ENCODE measurements at places on chromosomes 3 and 15. TPM values are rescaled to one million over a fixed set of nuclear protein-coding genes. Genes with fewer than 3 reads are reported as not detected.

- peaks cover 30% of the 10 kb centered on the region for H3K4me1 ChIP-seq
- H3K36me3 ChIP-seq = no peaks in the 10 kb centered on the region
- H3K27ac ChIP-seq = no peak overlapping the region
- no peak overlapping the region for H3K4me3 ChIP-seq
- H3K27me3 ChIP-seq = no peaks in the 10 kb centered on the region
- DNase-seq = no peak
Observed at GRCh38 chr15:74370471-74370870, 3.0 kb upstream of the CYP11A1 start.

- H3K4me1 ChIP-seq = peaks cover 22% of the 10 kb centered on the region
- H3K27ac ChIP-seq = peak overlapping the region; percentile 79
- peak; percentile 92 for DNase-seq
- H3K27me3 ChIP-seq = no peaks in the 10 kb centered on the region
Observed at GRCh38 chr15:101127506-101128076, 124.3 kb downstream of the CHSY1 start.

- no peak overlapping the region for H3K27ac ChIP-seq
- no peak overlapping the region for H3K4me3 ChIP-seq
- H3K36me3 ChIP-seq = no peaks in the 10 kb centered on the region
- no peak for DNase-seq
Observed at GRCh38 chr3:138459619-138460535, 25.5 kb downstream of the ESYT3 start.

DNA sequence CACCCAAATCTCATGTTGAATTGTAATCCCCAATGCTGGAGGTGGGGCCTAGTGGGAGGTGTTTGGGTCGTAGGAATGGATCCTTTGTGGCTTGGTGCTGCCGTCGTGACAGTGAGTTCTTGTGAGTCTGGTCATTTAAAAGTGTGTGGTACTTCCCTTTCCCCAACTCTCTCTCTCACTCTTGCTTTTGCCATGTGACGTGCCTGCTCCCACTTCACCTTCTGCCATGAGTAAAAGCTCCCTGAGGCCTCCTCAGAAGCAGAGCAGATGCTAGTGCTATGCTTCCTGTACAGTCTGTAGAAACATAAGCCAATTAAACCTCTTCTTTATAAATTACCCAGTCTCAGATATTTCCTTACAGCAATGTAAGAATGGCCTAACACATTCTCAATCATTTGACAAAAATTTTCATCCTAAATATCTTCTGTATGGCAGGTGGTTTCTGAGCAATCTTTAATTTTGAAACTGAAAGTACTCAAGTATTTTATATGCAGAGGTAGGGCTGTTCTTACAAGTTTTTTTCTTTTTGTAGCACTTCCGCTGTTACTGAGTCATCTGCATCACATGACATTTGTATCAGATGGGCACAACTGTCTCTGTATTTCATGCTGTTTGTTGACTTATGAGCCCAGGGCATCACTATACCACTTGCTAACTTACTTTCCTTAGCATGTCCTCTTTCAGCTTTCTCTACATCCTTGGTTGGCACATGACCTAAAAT, 8.8 kb downstream of the RPL39L start:
- no peak overlapping the region for H3K4me3 ChIP-seq
- no peaks in the 10 kb centered on the region for H3K36me3 ChIP-seq
- DNase-seq = no peak

GRCh38 chr3:5194801-5195509, 7.4 kb downstream of the EDEM1 start:
- peaks cover 88% of the 10 kb centered on the region for H3K4me1 ChIP-seq
- no peak overlapping the region for H3K4me3 ChIP-seq
- no peaks in the 10 kb centered on the region for H3K27me3 ChIP-seq
- peaks cover 12% of the 10 kb centered on the region for H3K36me3 ChIP-seq

The PLSCR1 gene
- total RNA-seq = 78.1 TPM

The WNT5A gene
- total RNA-seq = 52.3 TPM

The GUCA1C gene
- not detected for total RNA-seq

The AGBL1 gene
- total RNA-seq = not detected

Data from vagina (tissue), 2 donors.